ENCODE measurements at places on chromosomes 7 and 10.
A peak's percentile ranks its signal among the peaks of the same experiment; 100 is the strongest.

GRCh38 chr7:30005464-30005863 is 15.9 kb upstream of the SCRN1 start:
- DNase-seq = no peak

- DNase-seq = no peak
These were observed 46.7 kb downstream of the HTRA1 start for GRCh38 chr10:122508021-122508420.

- peak; percentile 93 for DNase-seq
These were observed at the start of gene ARPC1B for GRCh38 chr7:99374111-99375064. ARPC1B (plus strand) TSS chr7:99374730; CDS start chr7:99385715, 10,985 bp downstream.

- no peak for DNase-seq
These were observed 21.2 kb downstream of the PRTFDC1 start for GRCh38 chr10:24931236-24931635.

DNA sequence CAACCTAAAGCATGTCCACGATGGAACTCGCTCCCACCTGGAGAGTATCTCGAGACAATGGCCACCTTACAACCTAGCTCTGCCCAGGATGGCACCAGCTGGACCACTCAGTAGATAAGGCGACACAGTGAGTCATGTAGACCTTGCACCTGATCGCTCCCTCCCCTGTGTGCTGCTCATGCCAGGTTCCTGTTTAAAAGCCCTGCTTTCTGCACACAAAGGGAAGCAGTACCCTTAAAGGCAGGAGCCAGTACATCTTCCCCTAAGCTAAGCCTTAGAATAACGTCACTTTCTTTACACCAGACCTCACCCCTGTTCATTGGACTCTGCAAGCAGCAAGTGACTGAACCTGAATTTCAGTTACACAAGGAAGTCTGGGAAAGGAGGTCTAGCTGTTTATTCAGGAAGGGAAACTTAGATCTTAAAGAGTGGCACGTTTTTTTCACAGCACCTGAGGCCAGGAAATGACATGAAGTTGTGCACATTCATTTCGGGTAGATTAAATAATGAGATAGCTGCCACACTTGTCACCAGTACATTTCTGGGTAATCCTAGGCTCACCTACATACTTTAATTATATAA is 117.9 kb downstream of the MTPAP start:
- DNase-seq = no peak

GRCh38 chr7:72435366-72435765 is 23.2 kb upstream of the CALN1 start:
- no peak for DNase-seq

GRCh38 chr10:68049289-68050078 is 25.6 kb downstream of the HERC4 start:
- no peak for DNase-seq

- no peak for DNase-seq
These were observed 43.2 kb downstream of the SRRM3 start for GRCh38 chr7:76244781-76245391.

DNA sequence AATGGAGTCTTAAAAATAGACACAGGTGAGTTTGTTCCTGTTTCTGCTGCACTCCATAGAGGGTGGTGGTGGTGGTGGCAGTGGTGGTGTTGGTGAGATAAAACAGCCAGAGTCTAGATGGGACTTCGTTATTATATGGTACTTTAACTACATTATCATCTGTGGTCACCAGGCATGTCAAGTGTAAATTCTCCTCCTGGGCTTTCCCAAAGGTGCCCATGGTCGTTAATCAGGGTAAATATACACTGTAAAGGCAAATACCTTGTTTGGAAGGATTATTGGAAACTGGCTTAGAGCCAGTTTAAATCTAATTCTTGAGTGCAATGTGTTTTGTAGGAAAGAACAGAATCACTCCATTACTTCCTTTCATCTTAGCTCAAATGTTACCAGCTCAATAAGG is 21.5 kb upstream of the COMMD3 start:
- DNase-seq = no peak

- DNase-seq = no peak
These were observed 44.0 kb upstream of the ITGB1 start for GRCh38 chr10:33001908-33002492.

DNA sequence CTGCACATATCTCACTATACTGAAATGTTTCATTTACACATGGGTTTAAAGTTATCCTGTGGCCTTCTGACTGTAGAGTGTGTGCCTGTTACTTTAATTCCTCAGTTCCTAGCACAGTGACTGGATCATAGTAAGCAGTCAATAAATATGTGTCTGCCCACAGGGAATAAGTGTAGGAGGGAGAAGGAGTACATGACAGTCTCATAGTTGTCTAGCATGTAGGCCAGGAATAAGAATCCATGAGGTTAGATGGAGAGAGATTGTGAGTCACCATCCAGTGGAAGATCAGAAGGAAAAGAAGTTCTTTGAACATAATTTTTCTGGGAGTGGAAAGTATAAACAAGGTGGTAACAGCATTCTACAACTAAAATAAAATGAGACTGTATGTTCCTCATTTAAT is 36.6 kb upstream of the SEMA3A start:
- DNase-seq = no peak

- DNase-seq = no peak
These were observed 176.2 kb upstream of the CDCA7L start for GRCh38 chr7:22121702-22122474.

- DNase-seq = no peak
These were observed 14.0 kb downstream of the SLC29A4 start for GRCh38 chr7:5296611-5297226.

- no peak for DNase-seq
These were observed 97.0 kb downstream of the BMS1 start for GRCh38 chr10:42879380-42880254.

DNA sequence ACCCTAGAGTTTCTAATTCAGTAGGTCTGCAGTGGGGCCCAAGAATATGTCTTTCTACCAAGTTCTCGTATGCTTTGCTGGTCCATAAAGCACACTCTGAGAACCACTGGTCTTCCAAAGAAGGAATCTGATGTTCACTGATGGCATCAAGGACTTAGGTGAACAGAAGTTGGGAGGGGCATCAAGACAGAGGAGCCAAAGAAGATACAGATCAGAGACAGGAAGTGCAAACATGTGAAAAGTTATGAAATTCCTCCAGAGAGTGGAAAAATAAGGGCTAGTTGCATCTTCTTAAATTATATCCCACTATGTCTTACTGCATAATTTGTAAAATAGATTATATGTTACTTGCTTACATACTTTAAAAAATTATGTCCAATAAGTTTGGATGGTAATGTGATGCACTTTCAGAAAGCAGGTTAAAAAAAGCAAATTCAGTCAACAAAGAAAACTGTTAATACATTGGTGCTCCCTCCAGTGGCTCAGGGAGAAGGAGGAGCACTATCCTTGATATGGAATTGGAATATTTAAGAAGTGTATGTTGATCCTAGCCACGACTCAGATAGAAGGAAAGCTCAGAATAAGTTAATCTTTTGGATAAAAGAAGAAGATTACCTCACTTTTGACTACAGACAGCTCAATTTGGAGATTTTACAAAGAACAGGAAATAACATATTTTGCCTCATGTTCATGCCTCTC is 35.8 kb downstream of the CREB3L2 start:
- no peak for DNase-seq

GRCh38 chr7:47581804-47582763 is at the start of gene TNS3:
TNS3 (minus strand) TSS chr7:47582111; CDS start chr7:47439636, 142,475 bp downstream.
- no peak for DNase-seq

DNA sequence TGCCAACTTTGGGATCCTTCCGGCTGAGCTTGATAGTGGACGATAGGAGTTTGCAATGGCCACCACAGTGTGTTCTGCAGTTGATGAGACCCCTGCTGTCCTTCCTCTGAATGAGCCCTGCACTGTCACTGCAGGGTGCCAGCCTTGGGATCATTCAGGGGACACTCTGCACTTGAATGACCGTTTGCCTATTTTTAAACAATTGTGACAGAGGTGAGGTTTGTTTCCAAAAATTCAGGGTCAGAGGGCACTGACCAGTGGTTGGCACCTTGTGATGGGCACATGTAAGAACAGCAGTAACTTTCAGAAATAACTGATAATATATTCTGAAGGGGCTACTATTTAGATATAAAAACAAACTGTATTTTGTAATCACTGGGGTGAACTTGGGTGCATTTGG is 48.5 kb upstream of the ADARB2 start:
- no peak for DNase-seq

DNA sequence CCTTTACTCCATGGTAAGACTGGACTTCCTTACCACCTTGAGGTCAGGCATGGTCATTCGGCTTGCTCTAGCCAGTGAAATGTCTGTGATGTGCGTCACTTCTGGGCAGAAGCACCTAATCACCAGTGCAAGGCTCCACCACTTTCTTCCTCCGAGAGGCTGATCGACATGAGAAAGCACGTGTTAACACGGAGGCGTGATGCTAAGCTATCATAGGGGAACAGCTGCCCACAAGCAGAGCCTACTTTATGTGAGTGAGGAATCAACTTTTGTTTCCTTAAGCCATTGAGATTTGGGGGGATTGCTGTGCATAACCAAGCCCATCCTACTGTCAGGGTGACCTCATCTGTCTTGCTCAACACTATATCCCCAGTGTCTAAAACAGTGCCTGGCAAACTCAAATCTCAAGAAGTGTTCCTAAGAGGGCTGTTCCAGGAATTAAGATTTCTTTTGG is 23.1 kb upstream of the SAR1A start:
- no peak for DNase-seq

DNA sequence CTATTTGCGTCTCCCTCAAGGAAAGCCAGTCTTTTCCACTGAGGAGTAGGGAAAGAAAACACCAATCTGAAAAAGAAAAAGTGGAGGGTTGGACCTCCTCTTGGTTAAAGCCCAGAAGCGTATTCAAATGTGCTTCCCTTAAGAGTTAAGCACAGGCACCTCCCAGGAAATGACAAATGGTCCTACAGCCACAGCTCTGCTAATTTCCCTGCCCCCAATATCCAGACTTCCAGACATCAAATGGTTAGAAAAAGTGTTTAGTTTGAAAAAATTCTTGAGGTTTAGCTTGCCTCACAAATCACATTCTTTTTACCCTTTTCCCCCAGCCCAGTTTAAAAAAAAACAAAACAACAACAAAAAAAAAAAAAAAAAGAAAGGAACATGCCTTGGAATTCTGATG is 19.0 kb upstream of the COL1A2 start:
- DNase-seq = no peak
